Ureter (tissue), 1 donor: ENCODE measurements at places on chromosomes 6 and 20. TPM values are rescaled to one million over a fixed set of nuclear protein-coding genes. Genes with fewer than 3 reads are reported as not detected.

Gene CASS4
- total RNA-seq = 0.91 TPM

Gene ZBTB9
- 11.1 TPM for total RNA-seq

DNA sequence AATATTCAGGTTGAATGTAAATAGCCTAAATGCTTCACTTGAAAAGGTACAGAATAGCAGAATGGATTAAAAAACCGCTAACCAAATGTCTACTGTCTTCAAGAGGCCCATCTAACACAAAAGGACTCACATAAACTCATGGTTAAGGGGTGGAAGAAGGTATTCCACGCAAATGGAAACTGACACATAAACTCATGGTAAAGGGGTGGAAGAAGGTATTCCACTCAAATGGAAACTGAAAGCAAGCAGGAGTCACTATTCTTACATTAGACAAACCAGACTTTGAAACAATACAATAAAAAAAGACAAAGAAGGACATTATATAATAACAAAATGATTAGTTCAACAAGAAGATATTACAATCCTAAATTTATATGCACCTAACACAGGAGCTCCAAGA lies 38.3 kb upstream of the PKIB start:
- no peak for DNase-seq

DNA sequence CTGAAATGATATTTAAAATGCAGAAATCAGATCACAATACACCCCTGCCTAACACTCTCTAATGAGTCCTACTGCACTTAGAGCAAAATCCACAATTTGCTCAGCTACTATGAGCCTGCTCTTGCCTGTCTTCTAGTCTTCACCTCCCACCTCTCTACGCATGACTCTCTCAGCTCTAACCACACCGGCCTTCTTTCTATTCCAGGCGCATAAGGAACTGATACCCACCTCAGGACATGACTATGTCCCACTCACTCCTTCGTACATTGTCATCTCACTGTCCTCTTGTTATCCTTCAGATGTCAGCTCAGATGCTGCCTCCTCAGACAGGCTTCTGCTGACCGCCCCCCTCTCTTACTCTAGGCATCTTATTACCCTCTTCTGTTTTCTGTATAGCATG lies 201.0 kb upstream of the FLRT3 start:
- DNase-seq = no peak

DNA sequence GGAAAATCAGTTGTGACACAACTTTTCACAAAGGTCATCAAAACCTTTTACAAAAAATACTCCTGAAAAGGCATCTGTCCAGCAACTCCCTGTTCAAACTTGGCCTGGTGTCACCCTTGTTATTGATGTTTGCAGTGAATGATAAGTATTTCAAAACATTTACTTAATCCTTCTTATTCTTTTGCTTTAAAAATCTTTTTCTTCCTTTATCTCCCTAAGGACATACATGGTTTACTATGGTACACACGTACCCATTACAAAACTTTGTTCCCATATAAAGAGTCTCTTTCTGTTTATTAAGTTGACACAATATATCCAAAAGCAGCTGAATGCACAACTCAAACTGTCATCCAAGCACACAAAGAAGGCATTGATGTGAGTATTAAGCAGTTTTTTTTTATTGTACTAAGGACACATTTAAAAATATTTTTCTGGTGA lies 17.5 kb downstream of the GSTA2 start:
- no peak for DNase-seq

DNA sequence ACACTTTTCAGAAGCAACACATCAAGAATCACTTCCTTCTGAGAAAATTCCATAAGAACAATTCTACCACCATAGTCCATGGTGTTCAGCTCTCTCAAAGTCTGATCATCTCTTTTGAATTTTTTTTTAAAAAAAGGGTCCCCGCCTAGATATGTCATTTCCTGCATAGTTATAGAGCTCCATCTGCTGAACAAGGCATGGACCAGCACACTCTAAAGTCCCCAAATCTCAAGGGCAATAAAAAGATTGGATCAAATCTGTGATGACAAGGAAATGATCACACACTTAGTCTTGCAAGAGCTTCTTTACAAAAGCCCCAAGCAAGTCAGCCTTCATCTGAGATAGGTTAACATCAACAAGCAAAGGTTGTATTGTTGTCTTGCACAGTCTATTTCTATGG lies 100.7 kb upstream of the STMND1 start:
- no peak for DNase-seq

DNA sequence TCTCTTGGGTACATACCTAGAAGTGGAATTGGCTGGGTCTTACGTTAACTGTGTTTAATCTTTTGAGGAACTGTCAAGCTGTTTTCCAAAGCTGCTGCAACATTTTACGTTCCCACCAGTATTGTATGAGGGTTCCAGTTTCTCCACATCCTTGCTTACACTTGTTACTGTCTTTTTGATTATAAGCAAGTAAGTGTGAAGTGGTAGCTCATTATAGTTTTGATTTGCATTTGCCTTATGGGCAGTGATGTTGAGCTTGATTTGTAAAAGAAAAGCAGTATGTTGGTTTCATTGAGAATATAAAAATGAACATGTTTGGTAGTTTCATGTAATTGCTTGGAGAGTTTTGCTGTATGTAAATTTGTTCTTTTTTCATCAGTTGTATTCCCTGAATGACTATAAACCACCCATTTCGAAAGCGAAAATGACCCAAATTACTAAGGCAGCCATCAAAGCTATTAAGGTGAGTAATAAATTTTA lies 40.4 kb downstream of the SCAF8 start:
- no peak for DNase-seq
